NCI-H1092 (cell line): ENCODE measurements at places on chromosomes 7 and 10.

DNA sequence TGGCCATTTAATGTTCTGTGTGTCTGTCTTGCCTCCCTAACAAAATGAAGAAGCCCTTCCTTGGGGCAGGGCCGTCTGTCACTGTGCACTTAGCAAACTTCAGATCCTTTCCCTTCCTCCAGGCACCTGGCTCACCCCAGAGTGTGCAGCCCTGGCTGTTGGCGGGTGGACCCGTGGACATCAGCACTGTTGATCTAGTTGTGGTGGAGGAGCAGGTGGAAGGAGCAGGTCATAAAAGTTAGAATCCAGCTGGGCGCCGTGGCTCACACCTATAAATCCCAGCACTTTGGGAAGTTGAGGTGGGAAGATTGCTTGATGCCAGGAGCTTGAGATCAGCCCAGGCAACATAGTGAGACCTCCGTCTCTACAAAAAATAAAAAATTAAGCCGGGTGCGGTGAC, 12.7 kb downstream of the RAB19 start:
- no peak for DNase-seq

- no peak for DNase-seq
These were observed 18.9 kb downstream of the ZNF783 start for GRCh38 chr7:149280661-149281507.

GRCh38 chr7:134908289-134908688, 78.0 kb upstream of the AGBL3 start:
- no peak for DNase-seq

DNA sequence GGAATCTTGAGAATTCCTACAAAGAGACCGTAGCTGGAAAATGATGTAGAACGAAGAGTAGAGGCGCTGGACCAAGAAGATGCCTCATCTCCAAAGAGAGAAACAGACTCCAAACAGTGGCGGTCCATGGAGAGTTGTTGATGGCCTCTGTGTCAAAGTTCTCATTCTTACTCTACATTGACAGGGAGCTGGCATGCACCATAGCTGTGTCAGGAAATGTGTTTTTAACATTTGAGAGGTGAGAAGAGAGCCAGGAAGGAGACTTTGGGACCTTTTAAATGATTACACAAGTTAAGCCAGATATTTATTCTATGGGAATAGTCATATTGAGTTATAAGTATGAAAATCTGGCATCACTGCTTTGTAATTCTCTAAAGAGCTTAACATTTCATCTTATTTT, 61.5 kb upstream of the FERD3L start:
- DNase-seq: no peak

DNA sequence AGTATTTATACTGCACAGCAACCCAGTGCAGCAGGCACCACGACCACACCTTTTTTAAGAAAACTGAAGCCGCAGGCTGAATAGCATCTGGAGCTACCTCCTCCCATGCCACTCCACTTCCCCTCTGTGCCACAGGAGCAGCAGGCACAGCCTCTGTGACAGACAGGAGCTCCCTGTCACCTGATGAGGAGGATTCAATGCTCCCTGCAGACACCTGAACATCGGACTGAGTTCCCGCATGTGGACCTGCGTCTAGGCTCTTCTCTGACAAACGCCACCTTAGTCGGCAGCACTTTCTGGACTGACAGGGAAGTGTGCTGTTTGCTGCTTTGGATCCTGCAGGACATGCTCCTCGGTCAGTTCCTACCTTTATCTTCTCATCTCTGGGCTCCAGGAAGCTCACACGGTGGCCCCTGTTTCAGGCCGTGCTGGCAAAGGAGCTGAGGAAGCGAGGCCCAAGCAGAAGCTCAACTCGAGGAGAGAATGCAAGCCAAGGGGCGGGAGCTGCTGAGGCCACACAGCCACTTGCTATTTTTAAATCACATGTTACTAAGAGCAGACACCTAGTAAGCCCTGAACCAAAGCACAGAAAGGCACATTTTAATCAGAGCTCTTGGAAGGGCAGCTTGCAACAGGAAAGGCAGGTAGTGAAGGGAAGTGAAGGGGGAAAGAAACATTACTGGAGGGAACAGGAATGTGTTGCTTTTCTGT, 56.6 kb downstream of the VOPP1 start:
- no peak for DNase-seq

GRCh38 chr7:64314566-64314965, 805 bp downstream of the ZNF736 start:
- no peak for DNase-seq

DNA sequence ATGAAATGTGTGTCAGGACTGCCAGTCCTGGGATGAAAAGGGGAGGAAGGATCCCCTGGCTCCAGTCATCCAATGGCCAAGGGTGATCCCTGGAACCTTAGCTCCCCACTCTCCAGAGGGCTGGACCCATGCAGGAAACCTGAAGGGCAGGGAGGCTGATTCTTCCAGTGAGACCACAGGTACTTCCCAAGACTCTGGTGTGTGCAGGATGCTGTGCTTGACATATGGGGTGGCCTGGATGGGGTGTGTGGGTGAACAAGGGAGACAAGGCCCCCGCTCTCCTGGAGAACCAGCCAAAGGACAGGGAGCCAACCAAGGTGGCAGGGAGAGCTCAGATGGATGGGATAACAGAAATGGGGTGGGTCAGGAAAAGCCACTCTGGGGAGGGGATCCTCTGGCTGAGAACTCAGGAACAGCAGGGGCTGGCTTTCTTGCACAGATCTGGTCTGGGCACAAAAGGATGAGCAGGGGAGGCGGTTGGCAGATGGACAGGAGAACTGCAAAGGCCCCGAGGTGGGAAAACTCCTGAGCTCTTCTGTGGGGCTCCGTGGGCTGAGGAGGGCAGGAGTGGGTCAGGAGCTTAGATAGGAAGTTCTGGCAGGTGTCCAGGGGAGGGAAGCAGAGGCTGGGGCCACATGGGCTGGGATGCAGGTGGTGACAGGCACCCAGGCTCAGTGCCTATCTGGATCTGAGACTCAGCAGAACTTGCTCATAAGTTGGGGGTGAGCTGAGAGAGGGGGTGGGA, 100.6 kb downstream of the ARHGAP22 start:
- DNase-seq: no peak

GRCh38 chr10:31186225-31187000, 132.6 kb upstream of the ZEB1 start:
- no peak for DNase-seq

DNA sequence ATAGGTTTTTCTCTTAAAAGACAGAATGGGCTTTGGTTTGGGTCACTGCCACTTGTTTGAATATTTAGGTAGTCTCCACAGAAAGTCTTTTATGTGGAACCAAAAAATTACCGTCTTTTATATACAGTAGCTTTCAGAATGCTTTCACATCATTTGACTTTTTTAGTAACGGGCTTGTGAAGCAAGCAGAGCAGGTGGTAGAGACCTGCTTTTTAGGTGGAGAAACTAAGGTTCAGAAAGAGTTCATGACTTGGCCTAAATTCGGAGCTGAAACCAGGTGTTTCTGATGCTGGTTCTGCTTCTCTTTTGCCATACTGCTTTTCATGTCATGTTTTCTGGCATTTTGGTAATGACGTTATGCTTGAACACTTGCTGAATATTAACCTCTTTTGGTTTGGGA, 36.3 kb downstream of the GARS1 start:
- DNase-seq: no peak

GRCh38 chr10:49139846-49140195, 6.0 kb upstream of the FAM170B start:
- no peak for DNase-seq

DNA sequence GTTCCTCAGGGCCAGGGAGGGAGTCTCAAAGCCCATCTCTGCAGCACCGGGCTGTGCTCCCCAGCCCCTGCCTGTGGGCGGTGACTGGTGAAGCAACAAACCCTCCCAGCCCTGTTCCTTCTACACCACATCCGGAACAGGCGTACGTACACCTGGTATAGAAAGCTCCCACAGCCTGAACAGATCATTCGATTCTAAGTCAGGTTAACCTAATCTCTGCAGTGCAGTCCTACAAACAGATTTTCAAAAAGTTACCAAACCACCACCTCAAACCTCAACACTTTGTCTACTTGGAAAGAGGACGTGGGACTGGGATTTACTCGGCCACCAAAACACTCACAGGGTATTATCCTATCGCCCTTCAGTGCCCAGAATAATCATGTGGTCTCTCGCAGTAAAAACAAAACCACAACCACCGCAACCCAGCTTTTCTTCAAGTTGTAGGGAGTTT, 238.4 kb downstream of the DIP2C start:
- no peak for DNase-seq

DNA sequence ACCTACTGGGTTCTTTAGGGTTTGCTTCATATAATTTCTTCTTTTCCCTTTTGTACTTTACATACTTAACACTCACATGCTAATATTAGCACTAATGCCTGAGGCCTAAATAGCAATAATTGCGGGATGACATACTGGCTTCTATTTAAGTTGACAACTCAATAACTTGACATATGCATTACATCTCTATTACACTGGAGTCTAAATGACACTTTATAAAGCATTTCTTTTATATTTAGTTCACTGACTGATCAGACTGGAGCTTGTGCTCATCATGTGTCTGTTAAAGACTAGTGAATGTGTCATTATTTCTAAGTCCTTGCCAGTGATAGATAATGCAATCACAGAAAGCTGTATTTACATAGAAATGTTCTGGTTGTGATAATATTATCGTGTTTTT, 472.1 kb upstream of the SEMA3A start:
- no peak for DNase-seq

DNA sequence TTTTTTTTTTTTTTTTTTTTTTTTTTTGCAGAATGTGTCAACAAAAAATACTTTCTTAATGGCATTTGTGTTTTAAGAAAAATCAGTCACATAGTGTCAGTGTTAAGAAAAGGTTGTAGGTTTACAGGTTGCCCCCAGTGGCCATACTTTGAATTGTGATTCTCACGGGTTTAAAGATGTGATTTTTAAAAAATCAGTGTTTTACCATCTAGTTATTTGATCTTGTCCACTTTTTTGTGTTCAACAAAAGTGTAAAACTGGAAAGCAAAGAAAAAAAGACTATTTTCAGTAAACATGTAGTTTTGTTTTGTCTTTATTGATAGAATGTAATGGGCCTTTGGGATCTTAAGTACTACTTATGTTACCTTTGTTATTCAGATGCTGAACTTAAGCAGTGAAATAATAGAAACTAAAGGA, 25.7 kb downstream of the SUV39H2 start:
- no peak for DNase-seq

- DNase-seq: no peak
These were observed 4.7 kb upstream of the ZYX start for GRCh38 chr7:143376396-143376795.

DNA sequence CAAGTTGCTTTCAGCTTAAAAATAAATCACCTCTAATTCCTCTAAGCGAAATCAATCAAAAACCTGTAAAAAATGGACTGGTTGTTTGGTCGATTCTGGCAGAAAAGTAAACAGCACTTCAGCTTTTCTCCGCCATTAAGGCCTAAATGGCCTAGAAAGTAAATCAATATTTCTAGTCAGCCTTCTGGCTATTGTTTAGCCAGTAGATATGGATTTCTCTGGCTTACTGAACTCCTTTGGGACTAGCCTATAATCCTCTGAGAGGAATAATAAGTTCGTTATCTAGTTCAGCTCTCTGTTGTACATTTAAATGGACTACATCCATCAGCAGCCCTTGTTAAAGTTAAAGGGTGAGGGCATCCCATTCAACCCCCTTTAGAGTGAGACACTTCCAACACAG, 400.1 kb upstream of the ETV1 start:
- peak; percentile 93 for DNase-seq

DNA sequence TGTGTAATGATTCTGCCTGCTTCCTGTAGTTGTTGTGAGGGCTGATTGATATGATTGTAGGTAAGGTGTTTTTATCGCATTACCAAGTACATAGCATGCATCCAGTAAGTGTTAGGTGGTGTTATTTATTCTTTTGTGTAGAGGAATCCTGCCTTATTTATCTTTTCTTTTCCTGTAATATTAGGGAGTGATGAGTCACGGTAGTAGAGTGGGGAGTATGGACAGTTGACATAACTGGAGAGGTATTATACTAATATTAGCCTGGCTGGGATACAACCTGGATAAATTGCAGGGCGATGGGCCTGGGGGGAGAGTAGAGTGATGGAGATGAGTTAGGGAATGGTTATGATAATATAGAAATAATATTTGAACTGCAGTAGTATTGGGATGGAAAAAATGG, 9.8 kb downstream of the SDK1 start:
- DNase-seq: no peak

DNA sequence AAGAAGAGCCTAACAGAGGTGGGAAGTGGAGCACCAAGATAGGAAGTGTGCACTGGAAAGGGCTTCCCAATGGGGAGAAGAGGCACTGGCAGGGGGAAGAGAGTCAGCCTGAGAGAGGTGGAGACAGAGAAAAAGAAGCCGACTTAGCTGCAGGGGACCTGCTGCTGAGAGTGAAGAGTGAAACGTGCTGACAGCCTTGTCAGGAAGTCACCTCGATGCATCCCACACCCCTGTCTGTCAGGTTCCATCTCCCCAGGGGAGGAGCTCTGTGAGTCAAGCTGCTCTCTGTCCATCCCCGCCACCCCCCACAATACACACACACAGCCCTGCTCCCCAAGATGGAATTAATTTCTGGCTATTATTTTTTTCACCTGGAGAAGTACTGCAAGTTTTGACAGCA, 14.0 kb downstream of the KAZALD1 start:
- DNase-seq: no peak

GRCh38 chr10:86592413-86592812, 61.9 kb upstream of the OPN4 start:
- DNase-seq: no peak

DNA sequence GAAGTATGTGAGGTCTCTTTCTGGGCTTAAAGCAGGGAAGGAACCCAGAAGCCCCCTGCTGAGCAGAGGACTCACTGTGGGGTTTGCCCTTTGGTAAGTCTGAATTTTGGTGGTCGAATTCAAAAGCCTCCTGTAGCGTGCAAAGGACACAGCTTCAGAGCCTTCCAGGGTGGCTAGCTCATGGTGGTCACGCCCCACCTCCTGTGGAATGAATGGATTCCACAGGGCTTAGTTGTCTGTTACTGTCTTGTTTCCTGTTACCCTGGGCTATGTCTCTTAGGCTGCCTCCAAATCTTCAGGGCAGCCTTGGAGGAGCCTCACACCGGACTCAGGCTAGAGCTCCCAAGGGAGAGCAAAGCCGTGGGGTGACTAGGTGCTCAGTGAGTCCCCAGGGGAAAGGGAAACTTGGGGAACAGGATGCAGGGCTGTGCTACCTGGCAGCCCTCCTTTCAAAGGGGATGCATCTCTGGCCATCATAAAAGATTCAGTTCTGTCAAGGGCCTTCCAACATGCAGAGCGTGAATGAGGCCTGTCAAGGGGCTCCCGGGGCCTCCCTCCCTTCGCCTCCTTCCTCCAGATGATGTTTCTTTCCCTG, 211.7 kb downstream of the CCSER2 start:
- no peak for DNase-seq

DNA sequence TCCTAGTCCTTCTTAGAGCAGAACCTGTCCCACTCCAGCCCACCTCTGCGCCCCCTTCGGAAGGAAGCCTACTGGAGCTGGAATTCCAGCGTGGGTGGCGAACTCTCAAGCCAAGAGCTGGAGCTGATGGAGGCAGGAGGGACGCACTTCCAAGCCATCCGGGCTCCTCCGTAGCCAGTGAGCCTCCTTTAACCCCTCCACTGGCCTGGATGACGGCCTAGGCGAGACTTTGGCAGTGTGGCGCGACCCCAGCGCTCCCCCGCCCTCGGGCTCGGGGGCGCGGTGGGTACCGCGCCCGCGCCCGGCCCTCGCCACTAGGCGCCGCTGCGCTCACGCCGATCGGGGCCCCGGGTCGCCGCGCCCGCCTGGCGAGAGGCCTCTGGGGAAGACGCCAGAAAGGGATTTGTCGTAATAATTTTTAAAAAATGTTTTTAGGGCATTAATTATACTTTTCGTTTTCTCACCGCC, 5.1 kb upstream of the EMX2 start:
- DNase-seq: no peak

GRCh38 chr7:2003931-2004812, 228.6 kb downstream of the MAD1L1 start:
- DNase-seq: no peak
